ENCODE measurements at places on chromosomes 11 and 22.

GRCh38 chr22:45131749-45132148 is 32.0 kb upstream of the NUP50 start:
- no peak for DNase-seq

DNA sequence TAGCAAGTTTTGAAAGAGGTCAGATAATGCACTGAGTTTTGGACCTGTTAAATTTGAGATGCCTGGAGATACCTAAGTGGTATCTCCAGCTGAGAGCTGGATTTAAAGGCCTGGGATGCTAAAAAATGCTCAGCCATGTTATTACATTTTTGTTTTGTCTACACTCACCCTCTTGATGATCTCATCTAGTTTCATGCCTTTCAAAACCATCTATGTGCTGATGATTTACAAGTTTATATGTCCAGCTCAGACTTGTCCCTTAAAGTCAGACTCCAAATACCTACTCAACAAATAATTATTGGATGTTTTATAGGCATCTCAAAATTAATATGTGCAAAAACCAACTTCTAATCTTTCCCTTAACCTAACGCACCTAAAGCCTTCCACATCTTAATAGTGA is 103.6 kb upstream of the OR9G4 start:
- no peak for DNase-seq

DNA sequence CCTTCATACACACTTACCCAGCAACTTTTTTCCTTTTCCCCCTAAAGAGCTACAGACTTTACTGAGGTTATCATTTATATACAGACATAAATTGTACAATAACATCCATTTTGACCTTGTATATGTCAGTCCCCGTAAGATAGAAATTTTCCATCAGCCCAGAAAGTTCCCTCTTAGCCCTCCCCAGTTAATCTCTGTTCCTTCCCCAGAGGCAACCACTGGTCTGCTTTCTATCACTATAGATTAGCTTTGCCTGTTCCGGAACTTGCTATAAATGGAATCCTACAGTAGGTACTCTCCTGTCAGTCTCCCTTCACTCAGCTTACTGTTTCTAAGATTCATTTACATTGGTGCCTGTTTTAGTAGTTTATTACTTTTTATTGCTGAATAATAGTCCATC is 54.9 kb downstream of the TSPAN18 start:
- no peak for DNase-seq

DNA sequence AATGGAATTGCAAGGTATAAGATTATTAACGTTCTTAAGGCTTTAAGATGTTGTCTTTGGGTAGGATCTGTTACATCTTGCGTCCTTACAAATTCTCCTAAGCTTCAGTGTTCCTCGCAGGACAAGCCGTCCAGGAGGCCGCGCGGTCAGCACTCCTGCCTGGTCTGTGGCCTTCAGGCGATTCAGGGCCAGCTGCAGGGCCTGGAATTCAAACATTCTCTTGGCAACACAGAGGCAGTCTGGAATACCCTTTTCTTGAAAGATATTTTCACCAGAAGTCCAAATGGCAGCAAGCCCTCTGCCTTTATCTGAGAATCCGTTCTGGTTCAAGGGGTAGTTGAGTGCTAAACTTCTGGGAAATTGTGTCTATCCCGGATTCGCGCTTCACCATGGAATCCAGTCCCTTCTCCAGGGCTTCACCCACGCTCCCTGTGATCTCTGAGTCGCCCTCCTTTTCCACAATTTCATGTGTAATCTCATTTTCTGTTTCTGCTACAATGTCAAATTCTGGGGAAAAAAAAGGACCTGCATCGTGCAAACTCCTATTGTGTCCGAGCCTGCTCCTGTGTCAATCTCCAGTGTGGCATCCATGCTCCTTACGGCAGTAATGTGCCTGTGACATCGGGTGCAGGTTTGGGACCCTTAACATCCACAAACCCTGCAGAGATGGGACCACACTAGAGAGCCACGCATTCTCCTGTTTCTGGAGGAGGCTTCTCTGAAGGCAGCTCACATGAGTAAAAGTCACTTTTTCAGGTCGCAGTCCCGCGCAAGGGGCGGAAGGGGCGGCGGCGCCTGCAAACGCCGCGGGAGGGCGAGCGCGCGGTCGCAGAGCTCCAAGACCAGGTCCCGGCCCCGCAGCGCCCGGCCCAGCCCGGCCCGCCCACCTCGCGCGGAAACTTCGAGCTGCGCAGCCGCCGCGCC is 25.4 kb upstream of the SORL1 start:
- no peak for DNase-seq

GRCh38 chr11:118060081-118060661 is 16.7 kb upstream of the TMPRSS4 start:
- no peak for DNase-seq

DNA sequence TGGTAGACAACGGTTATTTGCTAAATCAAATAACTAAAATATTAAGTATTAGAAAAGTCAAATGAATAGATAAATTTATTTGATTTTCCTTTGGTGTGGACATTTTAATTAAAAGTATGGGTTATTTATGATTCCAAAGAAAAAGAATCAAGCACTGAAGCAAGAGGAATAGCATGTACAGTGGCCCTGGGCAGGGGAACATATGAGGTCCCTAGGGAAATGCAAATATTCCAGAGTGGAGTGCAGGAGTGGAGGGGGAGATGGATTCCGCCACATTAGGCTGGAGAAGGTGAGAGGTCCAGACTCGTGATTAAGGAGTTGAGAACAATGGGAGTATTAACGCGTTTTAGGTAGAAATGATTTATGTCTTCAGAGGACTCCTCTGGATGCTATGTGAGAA is 30.0 kb downstream of the RASSF10 start:
- DNase-seq, result no peak

DNA sequence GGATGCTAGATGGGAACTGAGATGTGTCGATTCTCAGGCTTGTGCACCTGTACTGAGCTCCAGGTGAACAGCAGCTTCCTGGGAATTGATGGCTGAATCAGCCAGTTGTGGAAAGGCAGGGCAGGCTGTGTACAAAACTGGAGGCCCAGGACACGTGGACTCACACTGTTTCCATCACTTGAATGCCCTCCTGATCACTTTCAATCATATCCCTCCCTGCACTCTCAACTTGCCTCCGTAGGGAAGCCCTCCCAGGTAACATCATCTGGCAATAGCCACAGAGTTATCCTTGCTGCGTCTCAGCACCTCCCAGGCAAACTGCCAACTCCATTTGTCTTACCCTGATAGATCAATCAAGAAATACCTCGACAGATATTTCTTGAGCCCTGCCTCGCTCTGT is 10.1 kb downstream of the FAM83F start:
- no peak for DNase-seq

GRCh38 chr11:2237457-2238238 is 32.7 kb downstream of the ASCL2 start:
- DNase-seq, result no peak

DNA sequence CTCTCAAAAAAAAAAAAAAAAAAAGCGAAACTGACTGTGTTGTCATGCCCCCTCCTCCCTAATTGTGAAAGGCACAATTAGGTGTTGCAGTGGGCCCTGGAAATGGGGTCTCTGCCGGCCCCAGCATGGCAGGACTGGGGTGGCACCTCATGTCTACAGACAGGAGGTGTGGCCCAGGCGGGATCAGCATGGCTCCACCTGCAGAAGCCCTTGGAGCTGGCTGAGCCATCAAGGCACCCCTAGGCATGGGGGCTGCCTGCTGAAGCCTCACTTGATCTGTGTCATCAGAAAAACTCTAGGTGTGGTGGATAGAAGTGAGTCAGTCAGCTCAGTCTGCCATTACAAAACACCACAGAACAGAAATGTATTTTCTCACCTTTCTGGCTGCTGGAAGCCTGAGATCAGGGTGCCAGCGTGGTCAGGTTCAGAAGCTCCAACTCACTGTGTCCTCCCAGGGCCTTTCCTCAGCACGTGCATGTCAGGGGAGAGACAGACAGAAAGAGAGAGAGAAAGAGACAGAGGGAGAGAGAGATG is 10.1 kb upstream of the B4GALNT4 start:
- DNase-seq, result peak; percentile 12

DNA sequence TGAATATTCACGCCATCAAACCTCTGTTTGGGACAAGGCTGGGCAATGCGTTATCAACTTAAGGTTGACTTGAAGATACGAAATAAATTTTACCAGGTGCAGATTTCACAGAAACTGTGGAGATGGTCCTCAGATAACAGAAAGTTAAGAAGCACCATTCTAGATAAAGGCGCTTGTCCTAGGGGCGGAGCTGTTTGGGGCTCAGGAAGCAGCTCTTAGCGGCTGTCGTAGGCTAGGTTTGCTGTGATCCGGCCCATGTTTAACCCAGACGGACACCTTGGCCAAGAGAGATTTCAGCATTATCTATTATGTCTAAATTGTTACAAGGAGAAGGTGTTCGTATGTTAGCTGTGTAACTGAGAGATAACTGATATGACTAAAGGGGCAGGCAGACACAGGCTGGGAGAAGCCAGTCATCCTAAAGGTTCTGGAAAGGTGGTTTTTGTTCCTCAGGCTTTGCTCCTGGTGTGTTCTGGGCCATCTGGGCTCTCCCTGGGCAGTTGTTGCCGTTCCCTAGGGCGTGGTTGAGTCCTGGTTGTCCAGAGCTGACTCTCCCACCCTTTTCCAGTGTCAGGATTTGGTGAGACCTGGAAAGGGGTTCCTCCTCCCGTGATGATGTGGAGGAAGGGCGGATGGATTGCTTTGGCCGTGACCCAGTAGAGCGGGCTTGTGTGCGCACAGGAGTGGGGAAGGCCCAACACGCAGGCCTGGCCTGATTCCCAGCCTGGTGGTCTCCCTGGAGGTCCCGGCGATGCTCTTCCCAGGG is 25.8 kb downstream of the TPCN2 start:
- DNase-seq, result no peak

- no peak for DNase-seq
Observed at GRCh38 chr22:40853961-40854360, 2.5 kb downstream of the ST13 start.

- no peak for DNase-seq
Observed at GRCh38 chr11:130705670-130706421, 210.4 kb downstream of the SNX19 start.

DNA sequence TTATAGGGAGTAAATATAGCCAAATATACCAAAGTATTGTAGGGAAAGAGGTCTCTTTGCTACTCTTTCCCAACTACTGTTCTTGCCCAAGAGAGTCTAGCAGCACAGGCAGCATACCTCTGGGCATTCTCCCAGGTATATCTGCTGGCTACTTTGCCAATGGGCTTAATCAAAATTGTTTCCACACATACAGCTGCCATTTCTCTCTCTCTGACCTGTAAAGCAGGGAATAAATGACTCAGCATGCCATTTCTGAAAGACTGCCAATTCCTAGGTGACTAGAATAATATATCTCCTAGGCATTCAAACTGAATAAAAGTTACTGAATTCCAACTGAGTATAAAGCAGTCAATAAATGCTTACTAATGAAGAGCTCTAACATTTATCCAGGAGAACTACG is 44.6 kb downstream of the RDX start:
- no peak for DNase-seq

DNA sequence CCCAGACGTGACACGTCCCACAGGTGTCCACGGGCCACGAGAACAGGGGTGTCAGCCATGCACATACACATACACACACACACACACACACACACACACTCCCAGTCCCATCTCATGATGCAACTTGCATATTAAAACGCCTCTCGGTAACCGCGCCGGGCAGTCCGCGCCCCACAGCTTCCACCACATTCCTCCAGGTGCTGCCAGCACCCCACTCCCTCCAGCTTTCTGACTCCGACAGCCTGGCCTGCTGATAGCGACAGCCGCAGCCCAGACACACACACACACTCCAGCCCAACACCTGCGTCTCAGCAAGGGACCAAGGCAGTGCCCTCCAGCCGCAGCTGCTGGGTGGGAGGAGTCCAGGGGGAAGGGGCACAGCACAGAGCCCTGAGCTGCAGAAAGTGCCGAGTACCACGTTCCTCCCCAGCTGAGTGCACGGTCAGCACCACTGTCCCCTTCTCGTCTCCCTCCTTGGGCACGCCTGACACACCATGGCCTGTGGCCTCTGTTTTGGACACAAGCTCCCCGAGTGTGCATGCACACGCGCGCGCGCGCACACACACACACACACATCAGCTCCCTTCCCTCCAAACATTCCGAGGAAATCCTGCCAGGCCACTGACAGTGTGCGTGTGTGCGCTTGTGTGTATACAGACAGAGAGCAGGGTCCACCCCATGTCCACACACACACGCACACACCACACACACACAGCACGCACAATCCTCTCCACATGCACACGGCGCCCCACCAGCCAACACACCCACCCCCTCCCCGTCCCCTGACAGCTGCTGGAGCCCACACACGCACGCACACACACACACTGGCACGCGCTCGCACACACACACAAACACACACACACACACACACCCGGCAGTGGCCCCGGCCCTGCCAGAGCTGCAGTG is 1.2 kb downstream of the ELFN2 start:
- DNase-seq, result no peak

DNA sequence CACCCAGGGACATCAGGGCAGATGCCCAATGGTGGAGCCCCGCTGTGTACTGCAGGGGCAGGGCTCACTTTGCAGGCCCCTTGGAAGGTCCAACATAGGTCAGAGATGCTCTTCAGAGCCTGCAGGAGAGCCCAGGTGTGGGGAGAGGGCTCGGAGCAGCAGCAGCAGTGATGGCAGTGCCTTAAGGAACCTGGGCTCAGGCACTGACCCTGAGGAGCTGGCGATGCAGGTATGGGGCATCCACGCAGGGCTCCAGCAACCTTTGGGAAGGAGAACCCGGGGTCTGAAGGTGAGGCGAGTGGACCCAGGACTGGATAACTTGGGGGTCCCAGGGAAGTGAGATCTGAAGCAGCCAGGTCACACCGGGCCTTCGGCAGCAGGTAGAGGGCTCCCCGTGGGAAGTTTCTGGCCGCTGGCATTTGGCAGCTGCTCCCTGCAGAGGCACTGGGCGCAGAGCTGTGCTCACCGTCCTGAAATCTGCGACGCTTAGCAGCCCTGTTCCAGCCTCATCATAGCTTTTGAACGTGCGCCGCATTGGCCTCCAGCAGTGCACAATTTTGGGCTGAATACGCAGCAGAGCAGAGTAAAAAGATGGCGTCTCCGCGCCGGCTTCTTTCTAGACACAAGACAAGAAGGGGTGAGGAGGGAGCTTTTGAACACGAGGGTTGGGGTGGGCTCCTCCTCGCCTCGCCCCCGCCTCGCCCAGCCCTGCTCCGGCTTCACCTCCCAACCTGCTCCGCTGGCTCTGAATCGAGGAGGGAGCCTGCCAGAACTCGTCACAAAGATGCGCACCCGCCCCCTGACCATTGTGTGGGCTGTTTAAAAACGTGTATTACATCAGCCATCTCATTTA is 118.8 kb downstream of the MPPED1 start:
- no peak for DNase-seq

GRCh38 chr11:103602840-103603239 is 433.6 kb upstream of the DDI1 start:
- DNase-seq, result no peak
